Stimulated activated effector memory CD8-positive, alpha-beta T cell treated with anti-CD3 and anti-CD28 coated beads, Interleukin-12 subunit alpha, Interleukin-12 subunit beta, amount 100 ng/mL, for 72 hours (primary cell): ENCODE measurements at places on chromosomes 6 and 20.

GRCh38 chr6:157946865-157947532, 34.7 kb upstream of the SYNJ2 start:
- no peak for DNase-seq

- no peak for DNase-seq
Measured at GRCh38 chr20:21202259-21202658, 76.4 kb downstream of the KIZ start.

GRCh38 chr20:22389836-22390542, 194.4 kb downstream of the FOXA2 start:
- no peak for DNase-seq

DNA sequence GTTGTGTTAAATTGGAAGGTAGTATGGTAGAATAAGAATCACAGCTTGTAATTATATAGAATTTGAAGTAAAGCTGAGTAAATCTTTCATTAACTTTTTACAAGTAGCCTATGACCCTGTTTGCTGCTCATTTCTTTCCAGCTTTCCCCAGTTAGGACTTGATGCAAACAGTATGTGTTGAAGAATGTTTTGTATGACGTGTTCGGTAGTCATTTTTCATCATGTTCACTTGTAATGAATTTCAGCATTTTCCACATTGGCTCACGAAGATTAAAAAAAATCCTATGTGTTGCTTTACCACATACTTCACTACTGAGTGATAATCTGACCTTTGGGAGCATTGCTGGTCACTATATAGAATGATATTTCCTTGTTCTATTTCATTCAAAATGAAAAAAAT, 162.4 kb downstream of the CDKAL1 start:
- no peak for DNase-seq

GRCh38 chr6:15110726-15111354, 135.0 kb upstream of the JARID2 start:
- DNase-seq, result no peak

DNA sequence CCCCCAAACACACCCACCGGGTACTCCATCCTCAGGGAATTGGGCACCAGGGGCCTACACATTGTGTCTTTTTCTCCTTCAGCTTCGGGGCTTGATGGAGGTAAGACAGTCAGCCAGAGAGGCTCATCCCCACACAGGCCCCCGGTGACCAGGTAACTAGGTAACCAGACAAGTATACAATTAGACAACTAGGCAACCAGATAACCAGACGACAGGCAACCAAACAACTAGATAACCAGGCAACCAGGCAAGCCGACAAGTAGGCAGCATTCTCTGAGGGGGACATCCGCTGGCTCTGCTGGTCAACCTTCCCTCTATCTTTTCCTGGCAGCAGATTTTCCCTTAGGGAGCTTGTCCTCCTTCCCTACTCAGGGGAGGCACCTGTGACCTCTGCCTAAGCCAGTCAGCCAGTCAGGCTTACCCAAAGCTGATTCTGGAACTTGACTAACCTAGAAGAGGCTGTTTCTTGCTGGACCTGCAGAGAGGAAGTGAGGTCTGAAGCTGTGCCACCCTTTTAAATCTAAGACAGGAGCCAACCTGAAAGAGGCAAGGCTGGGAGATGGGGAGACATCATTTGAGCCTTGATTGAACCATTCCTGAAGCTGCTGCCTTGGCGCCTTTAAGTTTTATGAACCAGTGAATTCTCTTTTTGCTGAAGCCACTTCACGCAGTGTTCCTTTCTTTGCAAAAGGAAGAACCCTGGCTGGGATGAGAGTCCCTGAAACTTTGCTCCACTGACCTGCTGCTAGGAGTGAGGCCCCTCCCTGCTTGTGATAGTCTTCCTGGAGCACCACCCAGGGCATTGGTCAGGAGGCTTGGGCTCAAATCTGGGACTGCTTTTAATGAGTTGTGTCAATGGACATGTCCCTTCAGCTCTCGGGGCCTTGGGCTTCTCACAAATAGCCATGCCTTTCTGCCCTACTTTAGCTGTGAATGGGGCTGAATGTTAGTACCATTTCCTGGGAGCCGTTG, 96.4 kb upstream of the RNF24 start:
- no peak for DNase-seq

- no peak for DNase-seq
Measured at GRCh38 chr6:9437836-9438235, 977.0 kb downstream of the TFAP2A start.

DNA sequence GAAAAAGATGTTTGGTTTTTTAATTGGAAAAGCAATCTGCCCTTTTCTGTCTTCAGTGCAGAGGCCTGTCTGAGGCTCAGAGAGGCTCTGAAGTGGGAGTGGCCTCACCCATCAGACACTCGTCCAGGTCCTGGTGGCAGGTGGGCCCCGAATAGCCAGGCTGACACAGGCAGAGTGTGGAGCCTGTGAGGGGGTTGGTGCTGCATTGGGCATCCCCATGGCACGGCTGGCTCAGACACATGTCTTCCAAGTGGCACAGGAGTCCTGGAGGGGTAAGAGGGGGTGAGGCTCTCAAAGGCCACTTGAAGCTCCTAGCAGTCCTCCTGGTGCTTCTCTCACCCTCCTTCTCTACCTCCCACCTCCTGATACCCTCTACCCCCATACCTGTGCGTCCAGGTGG, 3.8 kb downstream of the NOTCH4 start:
- no peak for DNase-seq

- DNase-seq, result peak; percentile 18
Measured at GRCh38 chr6:89144354-89144906, 1.4 kb upstream of the PM20D2 start.

GRCh38 chr6:134169871-134170486, 117.6 kb upstream of the SLC2A12 start:
- DNase-seq, result no peak

GRCh38 chr20:4516876-4517275, 204.8 kb upstream of the PRND start:
- DNase-seq, result no peak

DNA sequence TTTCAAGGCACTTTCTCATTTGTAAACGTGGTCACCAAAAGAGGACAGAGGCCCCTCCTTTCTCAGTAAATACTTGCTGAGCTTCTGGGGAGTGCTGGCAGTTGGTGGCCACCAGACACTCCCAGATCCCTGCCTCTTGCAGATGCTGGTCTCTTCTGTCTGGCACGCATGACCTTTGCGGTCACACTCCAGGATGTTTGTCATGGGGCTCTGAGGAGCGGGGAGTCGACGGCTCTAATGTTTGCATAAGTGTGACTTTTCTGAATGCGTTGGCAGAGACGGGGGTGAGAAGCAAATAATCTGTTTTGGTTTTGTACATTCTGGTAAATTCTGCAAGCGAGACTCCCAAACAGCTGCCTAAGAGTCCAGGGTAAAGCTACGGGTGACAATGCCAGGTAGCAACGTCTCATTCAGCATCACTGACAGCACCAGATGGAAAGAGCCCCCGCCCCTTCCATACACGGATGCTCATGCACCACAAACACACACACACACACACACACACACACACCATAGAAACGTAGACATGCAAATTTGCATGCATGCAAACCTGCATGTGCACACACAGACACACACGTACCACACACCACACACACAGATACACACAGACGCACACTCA, 101.1 kb downstream of the YTHDF1 start:
- DNase-seq, result no peak

DNA sequence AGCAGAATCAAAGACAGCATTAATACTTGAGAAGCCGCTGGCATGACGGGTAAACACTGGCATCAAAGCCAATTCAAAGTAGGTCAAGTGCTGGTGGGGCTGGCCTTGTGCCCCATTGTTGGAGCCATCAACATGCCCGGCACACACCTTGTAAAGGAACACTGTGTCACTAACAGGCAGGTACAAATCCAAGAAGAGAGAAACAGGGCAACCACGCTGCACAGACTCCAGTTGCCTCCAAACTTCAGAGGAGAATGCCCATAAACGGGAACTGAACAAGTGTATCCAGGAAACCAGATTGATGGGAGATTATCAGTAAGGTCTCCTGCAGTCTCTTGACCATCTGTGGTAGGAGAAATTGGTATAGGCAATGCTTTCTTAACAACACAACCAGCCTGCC, 127.0 kb upstream of the STXBP5 start:
- no peak for DNase-seq

- DNase-seq, result no peak
Measured at GRCh38 chr6:7727946-7728854, 2.3 kb downstream of the BMP6 start.

DNA sequence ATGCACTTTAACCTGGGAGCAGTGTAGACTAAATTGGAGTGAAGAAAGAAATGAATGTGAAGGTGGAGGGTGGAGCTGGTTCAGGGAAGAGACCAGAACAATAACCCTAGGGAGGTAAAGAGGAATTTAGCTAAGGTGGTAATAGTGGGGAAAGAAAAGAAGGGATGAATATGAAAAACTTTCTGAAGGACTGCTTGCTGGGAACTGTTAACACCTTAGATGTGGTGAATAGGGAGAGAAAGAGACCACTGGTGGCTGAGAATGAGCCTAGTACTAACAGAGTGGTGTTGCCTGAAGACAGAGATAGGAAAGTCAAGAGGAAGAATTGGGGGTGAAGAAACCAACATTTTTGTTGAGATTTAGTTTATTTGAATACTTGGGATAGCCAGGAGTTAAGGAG, 78.4 kb upstream of the HS3ST5 start:
- no peak for DNase-seq

GRCh38 chr6:2497922-2498623, 252.6 kb downstream of the MYLK4 start:
- DNase-seq, result no peak

DNA sequence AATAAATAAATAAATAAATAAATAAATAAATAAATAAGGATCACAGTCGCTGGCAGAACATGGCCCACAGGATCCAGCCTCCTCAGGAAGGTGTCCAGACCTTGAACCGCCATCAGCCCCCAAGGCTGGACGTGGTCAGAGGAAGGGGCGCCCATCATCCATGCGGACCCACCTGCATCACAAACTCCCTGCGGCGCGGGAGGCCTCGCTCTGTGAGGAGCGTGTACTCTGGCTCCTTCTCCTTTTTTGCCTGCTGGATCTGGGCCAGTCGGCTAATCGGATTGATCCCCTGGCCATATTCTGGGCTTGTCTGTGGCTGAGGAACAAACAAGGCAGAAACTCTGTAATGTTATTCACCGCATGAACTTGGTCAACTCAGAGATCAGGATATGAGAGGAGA, 65.2 kb downstream of the STAU1 start:
- no peak for DNase-seq

DNA sequence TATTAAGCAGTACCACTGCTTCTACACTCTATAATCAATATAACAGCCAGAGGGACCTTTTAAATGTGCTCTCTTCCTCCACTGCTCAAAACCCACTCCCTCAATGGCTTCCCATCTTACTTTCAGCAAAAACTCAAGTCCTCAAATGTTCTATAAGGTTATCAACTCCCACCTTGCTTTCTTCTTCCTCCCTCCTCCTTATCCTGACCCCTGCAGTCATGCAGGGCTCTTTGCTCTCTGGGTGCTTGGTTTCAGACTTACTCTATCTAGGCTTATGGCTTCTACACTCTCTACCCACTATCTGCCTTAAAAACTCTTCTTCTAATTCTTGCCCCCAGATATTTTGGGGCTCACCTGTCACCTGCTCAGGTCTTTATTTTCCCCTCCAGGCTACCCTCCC, 5.3 kb downstream of the ARHGAP18 start:
- no peak for DNase-seq

GRCh38 chr6:124683507-124683906, 278.7 kb upstream of the RNF217 start:
- no peak for DNase-seq

GRCh38 chr6:23170049-23170448, 600.7 kb downstream of the HDGFL1 start:
- DNase-seq, result no peak

DNA sequence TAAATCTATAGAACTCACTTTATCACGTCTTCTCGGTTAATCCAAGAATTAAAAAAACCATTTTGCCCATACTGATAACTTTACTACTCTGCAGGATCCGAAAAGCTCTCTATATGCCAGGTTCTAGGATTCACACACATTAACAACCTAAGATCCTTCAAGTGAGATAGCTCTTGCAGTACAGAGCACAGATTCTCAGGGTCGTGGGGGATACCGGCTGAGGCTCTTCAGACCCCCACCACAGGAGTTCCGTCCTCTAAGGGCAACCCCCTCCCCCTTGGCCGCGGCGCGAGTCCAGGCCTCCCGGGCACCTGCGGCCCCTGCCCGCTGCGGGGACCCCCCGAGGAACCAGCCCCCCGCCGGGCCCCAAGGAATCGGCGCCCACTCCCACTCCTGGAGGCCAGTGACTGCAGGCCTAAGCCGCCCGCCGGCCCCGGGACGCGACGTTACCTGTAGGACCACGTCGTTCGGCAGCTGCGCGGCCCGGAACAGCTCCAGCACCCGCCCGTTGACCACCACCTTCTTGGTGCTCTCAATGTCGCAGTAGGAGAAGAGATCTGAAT, 892 bp downstream of the REPS1 start:
- DNase-seq, result no peak

GRCh38 chr20:45404438-45404837, 3.7 kb upstream of the DBNDD2 start:
- DNase-seq, result no peak

DNA sequence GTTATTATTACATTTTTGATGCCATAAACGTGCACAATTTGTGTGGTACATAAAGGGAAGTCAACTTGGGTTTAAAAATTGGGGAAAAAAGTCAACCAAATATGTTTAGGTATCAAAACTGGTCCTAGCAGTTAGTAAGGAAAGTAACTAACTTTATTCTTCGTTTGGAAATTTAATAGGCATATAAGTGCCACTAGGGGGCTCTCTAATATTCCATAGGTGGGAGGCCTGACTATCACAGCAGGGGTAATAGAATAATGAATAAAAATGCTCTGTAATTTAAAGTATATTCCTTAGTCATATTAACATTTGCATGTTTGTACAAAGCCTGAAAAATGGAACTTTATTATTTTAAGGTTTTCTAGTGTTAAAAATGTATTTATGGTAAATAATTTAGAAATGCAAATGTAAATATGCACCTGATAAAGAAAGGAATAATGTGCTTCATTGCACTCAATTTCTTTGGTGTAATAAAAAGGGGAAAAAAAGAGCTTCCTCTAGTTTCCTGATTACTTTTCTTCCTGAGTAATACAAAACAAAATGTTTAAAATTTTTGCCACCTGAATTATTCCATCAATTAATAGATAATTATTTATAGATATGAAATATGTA, 125.7 kb upstream of the HDAC2 start:
- DNase-seq, result no peak
